Stimulated activated CD4-positive, alpha-beta T cell treated with anti-CD3 and anti-CD28 coated beads, Interleukin-1b, Interleukin-23, amount 100 ng/mL, for 48 hours (primary cell): ENCODE measurements at places on chromosomes 1 and 21.

DNA sequence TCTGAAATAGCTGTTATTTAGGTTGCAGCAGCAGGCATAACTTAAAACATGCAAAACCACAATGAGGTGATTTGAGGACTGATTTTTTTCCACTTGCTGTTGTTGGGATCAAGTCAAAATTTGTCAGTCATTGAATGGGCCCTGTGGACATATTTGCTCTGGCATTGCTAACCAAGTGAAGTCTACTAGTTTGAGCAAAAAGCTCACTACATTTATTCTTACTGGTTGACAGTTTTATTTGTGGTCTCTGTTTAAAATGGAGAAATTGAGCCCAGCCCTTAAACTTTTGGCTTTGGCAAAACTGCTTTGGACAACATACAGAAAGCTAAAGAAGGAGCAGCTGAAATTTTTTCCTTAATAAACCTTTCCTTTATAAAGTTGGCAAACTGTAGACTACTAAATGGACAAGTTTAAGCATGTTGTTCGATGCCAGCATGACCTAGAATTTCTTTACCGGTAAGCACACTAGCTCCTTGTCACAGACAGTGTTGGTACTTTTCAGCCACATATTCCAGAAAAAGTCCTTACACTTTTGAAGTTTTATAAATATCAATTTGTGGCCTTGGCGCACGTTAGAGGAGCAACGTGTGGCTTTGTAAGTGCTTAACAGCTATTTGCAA is 234.6 kb downstream of the USP25 start:
- no peak for DNase-seq

GRCh38 chr1:192954705-192955265 is 104.4 kb downstream of the UCHL5 start:
- no peak for DNase-seq

DNA sequence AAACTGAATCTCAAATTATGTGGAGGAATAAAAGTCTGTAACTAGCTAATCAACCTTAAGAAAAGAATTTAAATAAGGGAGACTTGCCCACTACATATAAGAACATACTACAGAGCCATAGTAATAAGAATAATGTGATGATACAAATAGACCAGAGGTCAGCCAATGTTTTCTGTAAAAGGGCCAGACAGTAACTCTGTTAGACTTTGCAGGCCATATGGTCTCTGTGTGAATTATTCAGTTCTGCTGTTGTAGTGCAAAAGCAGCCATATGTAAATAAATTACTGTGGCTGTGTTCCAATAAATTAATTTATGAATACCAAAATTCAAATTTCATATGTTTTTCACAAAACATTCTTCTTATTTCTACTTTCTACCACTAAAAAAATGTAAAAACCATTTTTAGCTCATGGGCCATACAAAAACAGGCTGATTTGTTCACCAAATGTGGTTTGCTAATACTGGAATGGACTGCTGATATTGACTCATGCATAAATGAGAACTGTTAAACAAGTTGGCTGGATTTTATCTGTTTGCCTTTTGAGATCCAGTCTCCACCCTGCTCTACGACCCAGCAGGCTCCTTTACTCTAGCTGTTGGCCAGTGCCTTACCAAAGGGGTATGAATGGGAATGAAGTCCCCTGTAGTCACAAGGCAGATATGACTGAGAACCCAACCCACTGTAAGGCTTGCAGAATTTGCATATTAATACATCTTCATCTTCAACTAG is 98.2 kb upstream of the ZNHIT6 start:
- DNase-seq = no peak

GRCh38 chr1:226650236-226650841 is 88.7 kb downstream of the ITPKB start:
- no peak for DNase-seq

DNA sequence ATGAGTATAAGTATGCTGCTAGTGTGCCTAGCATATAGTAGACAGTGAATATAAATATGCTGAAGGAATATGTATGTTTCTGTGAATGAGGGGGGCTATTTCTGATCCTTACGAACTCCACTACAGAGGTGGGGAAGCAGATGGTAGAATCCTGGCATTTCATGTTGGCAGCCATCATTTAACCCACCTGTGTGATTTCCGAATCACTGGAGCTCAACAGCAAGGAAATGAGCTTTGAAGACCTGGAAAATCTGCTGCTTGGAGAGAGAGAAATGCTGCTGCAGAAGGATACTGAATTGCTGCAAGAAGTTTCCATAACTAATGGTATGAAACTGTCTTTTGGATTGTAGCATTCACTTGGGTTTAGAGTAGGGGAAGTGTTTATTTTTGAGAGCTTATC is 83.5 kb downstream of the RABGAP1L start:
- no peak for DNase-seq

DNA sequence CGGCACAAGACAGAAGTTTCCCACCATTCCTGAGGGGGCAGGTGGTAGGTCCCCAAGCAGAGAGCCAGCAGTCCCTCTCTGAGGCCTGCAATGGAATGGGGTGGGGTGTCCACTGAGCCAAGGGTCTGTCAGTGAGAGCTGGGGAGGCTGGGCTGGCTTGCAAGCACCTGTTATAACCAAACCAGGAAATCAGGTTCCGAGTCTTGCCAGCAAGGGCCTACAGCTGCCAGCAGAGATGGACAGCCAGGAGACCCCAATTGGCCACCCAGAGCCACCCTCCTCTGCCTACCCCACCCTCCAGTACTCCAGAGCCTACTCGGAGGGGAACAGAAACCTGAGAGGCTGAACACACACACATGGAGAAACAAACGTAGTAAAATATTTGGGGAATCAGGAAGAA is 32.2 kb downstream of the PSEN2 start:
- no peak for DNase-seq
